Stimulated activated CD8-positive, alpha-beta memory T cell treated with anti-CD3 and anti-CD28 coated beads, Interleukin-4, amount 100 ng/mL, for 1 hour (primary cell): ENCODE measurements at places on chromosomes 3 and 15.

GRCh38 chr3:131797776-131798175 lies 237.0 kb downstream of the CPNE4 start:
- DNase-seq: no peak

DNA sequence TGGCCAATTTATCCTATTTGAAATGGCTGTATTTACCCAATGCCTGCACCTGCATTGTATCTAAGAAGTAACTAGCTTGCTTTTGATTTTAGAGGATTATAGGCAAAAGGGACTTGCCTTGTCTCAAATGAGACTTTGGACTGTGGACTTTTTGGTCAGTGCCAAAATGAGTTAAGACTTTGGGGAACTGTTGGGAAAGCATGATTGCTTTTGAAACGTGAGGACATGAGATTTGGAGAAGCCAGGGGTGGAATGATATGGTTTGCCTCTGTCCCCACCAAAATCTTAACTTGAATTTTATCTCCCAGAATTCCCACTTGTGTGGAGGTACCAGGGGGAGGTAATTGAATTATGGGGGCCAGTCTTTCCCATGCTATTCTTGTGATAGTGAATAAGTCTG lies 1505.4 kb downstream of the SI start:
- DNase-seq: no peak

DNA sequence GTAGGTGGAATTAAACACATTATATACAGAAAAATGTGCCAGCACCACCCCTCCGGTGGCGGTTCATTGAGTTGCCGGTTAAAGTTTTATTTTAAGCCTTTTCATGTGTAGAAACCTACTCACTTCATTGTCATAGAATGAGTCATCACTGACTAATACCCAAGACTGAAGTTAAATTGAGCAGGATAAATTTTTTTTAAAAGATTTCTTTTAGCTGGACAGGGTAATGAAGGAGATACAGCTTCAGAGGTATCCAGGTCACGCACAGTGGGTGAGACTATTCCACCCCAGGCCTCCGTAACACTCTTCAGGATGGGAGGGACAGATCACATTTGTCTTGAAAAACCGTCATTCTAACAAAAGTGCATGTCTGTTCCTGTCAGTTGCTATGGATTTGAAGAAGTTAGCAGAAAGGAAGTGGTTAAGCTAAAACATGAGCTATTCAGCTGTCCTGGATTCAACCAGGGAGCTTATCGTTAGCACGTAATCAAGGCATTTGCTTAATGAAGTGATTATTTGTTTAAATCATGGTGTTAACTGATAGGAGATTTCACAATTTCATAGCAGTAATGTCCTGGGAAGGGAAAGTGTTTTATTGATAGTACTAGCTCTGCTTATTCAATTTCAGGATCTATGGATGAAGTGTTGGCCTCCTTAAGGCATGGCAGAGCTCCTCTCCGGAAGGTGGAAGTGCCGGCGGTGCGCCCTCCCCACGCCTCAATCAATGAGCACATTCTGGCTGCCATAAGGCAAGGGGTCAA lies 23.4 kb downstream of the WHAMM start:
- no peak for DNase-seq

GRCh38 chr3:8443829-8444791 lies 57.5 kb upstream of the LMCD1 start:
- DNase-seq: no peak

GRCh38 chr3:78645628-78646310 lies 1122.0 kb downstream of the ROBO1 start:
- DNase-seq: no peak

DNA sequence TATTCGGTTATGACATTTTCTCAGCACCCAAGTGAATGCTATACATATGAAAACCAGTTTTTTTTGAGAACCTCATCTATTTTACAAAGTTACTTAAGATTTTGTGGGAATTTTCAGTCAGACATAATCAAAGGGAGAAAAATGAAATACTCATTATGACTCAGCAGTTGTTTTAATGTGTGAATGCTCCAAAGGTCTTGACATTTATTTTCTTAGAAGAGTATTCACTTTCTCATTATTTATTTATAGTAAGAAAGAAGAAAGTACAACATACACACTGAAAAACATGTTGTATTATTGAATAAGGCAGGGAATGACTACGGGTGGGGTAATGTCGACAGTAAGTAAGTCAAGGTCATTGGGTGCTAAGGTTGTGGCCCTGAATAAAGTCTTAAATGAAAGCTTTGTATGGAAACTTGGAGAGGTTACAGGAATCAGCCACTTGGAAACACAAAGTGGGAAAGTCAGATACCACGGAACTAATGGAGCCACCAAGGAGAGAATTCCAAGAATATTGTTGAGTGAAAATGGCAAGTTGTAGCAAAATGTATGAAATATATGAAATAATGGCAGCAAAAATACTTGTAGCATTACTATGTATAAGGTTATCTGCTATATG lies 844.5 kb downstream of the TBL1XR1 start:
- DNase-seq: no peak

DNA sequence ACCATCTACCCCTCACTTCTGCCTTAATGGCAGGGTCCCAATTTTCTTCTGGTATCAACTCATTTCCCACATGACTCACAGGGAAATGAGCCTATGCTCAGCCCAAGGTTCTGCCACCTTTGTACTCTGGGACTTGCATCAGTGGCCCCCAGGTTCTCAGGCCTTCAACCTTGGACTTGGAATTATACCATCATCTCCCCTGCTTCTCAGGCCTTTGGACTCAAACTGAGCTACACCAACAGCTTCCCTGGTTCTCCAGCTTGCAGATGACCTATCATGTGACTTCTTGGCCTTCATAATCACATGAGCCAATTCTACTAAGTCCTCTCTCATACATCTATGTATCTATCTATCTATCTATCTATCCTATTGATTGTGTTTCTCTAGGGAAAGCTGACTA lies 149.5 kb downstream of the PLCH1 start:
- DNase-seq: no peak

DNA sequence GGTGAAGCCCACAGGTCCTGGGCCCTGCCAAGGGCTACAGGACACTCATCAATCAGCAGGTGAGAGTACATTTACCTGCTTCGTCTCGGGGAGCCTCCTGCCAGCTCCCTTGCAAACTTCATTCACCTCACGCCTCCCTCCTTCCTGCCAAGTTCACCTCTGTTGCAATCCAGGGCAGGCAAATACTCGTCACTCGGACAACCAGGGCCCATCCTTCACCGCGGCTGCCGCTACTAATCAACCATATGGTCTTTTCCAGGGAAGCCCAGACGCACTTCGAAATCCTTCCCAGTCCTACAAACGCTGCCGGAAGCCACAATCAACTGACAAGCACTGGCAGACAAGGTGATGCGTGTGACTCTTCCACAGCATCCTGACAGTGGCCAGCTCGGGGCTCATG lies 200.7 kb upstream of the NSMCE3 start:
- DNase-seq: no peak

DNA sequence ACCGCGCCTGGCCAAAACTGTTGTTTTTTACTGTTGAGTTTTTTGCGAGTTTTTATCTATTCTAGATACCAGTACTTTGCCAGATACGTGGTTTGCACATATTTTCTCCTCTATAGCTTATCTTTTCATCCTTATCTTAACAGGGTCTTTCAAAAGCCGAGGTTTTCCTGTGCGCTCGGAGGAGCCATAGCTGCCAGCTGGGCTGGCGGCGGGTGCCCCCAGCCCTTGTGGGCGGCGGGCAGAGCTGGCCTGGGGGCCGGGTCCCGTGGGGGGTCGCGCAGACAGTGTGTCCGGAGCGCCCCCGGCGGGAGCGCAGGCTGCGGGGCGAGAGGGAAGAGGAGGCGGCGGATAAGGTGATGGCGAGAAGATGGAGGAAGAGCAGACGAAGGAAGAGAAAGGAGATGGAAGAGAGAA lies 11.1 kb upstream of the EIF4A2 start:
- no peak for DNase-seq

GRCh38 chr3:192005989-192006388 lies 545.0 kb downstream of the PYDC2 start:
- no peak for DNase-seq

- no peak for DNase-seq
These were observed 157.9 kb upstream of the SLC2A2 start for GRCh38 chr3:171184372-171184771.

GRCh38 chr3:29701326-29701983 lies 420.6 kb downstream of the RBMS3 start:
- DNase-seq: no peak

GRCh38 chr15:29692527-29692926 lies 129.7 kb downstream of the TJP1 start:
- DNase-seq: no peak

- no peak for DNase-seq
These were observed 158.3 kb upstream of the CGNL1 start for GRCh38 chr15:57217778-57218598.
